ENCODE measurements at places on chromosomes 7 and 10.

DNA sequence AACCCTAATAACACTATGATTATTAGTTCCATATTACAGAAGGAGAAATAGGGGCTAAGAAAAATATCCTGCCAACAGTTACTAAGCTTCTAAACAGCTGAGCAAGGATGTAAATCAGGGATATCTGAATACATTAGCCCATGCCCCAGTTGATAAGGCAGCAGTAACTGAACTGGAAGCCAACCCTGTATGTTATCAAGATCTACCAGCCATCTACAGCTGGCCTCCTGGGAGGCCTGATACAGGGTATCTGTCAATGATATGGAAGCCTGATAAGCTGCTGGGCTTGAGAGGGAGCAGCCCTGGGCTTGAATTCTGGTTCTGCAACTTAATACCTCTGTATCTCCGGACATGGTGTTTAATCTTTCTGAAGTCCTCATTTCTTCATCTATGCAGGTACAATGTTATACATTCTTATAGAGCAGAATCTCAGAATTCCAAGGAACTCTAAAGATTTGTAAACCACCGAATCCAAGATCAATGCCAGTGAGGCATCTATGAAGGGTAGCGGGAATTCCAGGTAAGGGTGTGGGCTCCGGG, 37.9 kb upstream of the AFAP1L2 start:
- DNase-seq: no peak

- no peak for DNase-seq
Measured at GRCh38 chr10:45817130-45817859, 30.0 kb downstream of the AGAP4 start.

- DNase-seq: no peak
Measured at GRCh38 chr7:131959106-131959812, 402.8 kb upstream of the PODXL start.

DNA sequence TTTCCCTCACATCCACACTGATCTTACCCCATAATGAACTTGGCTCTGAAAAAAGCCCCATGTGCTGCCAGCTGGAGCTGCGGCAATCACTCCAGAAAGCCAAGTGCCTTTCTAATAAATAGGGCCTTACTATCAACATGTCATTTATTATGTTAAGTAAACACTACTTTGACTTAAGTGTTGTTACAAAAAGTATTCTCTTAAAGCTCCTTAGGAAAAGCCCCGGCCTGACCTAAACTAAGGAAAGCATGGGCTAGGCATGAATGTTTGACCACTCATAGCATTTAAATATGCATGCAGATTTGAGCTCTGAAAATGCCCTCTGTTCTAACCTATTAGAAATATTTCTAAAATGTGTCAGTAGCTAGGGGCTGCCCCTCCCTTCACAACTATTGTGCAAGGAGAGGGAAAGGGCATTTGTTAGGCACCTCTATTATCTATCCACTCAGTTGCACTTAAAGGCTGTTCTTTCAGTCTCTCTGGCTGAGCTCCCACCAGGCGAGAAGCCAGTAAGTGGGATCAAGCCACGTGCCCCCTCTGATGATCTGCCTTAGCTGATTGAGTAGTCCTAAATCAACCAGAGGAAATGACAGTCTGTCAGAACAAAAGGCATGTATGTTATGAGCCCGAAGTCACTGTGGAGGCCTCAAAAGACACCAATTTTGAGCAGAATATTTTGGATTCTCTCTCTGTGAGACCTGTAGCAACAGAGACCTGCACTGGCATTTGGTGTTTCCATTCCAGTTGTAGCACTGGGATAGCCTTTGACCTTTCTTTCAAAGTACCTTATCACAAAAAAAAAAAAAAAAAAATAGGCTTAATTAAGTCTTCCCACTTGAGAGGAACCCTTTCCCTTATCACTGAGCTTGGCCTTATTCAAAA, 77.1 kb downstream of the ITGB8 start:
- peak; percentile 73 for DNase-seq

DNA sequence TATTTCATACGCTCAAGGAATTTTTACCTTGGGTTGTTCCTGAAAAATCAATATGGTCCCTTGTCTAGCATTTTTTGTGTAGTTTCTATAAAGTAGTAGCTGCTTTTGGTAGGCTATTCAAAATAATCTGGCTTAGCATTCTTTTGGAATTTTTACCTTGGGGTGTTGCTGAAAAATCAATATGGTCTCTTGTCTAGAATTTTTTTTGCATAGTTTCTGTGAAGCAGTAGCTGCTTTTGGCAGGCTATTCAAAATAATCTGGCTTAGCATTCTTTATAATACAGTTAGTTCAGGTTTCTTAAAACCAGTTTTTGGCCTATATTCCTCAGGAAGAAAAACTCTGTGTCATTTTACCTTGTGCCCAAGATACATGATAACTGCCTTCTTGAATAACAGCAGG, 301.9 kb downstream of the SUGCT start:
- DNase-seq: no peak

DNA sequence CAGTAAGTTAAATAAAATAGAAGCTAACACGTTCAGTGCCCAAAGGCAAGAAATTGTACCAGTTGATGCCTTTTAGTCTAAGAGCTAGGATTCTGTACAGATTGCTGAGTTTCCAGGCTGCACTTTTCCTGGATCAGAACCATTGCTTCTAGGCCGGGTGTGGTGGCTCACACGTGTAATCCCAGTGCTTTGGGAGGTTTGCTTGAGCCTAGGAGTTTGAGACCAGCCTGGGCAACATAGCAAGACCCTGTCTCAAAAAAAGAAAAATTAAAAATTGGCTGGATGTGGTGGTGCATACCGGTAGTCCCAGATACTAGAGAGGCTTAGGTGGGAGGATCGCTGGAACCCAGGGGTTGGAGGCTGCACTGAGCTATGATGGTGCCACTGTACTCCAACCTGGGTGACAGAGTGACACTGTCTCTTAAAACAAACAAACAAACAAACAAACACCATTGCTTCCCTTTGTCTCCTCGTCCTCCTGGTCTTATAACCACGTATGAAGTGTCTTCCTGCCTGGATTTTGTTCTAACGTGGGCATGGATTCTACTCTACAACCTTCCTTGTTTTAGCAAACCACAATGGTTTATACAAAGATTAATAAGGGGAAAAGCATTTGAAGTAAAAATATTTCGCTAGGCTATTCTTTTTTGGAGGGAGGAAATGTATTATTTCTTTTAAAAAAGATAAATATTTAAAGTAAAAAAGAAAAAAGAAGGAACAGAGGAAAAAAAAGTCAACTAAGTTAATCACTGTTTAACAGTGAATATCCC, 9.7 kb upstream of the CCNY start:
- no peak for DNase-seq

DNA sequence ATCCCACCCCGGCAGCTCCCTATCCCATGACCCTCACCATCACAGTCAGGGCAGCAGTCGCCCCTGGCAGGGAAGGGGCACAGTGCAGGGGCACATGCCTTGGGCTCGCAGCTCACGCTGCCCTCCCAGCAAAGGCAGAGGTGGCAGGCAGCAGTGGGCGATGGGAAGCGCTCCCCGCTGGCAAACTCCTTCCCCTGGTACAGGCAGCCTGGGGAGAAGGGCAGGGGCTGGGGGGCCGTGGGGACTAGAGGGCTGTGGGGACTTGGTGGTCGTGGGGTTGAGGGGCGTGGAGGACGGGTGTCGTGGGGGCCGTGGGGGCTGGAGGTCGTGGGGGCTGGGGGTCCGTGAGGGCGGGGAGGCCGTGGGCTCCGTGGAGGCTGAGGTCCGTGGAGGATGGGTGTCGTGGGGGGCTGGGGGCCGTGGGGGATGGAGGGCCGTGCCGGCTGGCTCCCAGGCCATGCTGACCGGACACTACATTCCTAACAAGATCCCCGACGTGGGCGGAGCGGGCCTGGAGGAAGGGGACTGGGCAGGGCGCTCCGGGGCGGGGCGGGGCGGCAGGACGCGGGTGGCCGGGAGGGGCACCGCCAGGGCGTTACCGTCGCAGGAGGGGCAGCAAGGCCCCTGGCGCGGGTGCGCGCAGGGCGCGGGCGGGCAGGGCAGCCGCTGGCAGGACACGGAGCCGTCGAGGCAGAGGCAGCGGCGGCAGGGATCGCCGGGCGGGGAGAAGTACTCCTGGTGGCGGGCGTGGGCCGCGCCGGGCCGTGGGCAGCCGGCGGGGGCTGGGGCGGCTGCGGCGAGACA, 20.0 kb downstream of the KCP start:
- DNase-seq: no peak

All from lung microvascular endothelial cell (primary cell).